ENCODE measurements at places on chromosomes 5 and 9. TPM values are rescaled to one million over a fixed set of nuclear protein-coding genes. Genes with fewer than 3 reads are reported as not detected.

DNA sequence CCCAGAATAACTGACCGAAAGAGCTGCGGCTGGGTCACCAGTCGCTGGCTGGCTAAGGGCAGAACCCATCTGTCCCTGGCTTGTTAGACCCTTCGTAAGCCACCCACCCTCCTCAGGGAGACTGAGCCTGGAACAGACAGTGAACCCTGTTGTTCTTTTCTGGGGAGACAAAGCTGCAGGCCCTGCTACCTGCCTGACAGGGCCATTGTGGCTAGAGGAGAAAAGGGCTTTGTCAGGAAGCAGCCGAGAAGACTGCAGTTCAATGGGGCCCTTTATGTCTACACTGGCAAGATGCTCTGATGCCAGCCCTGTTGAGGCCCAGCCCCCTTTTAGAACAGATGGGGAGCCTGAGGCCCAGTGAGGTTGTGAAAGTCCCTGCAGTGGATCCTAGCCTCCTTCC, 3.7 kb upstream of the NIPAL4 start:
- H3K27me3 ChIP-seq: peaks cover 12% of the 10 kb centered on the region
- H3K4me3 ChIP-seq: no peak overlapping the region
- H3K27ac ChIP-seq: no peak overlapping the region

GRCh38 chr9:117649126-117649525, 55.1 kb upstream of the TLR4 start:
- H3K27ac ChIP-seq: no peak overlapping the region
- H3K4me1 ChIP-seq: no peaks in the 10 kb centered on the region
- no peaks in the 10 kb centered on the region for H3K27me3 ChIP-seq
- no peak for DNase-seq
- H3K36me3 ChIP-seq: no peaks in the 10 kb centered on the region
- H3K4me3 ChIP-seq: no peak overlapping the region

GRCh38 chr9:112288029-112288428, 45.4 kb downstream of the PTBP3 start:
- H3K4me1 ChIP-seq: no peaks in the 10 kb centered on the region
- no peaks in the 10 kb centered on the region for H3K36me3 ChIP-seq
- DNase-seq: no peak
- H3K4me3 ChIP-seq: no peak overlapping the region

- no peak overlapping the region for H3K27ac ChIP-seq
- no peak overlapping the region for H3K4me3 ChIP-seq
- no peaks in the 10 kb centered on the region for H3K4me1 ChIP-seq
- no peaks in the 10 kb centered on the region for H3K36me3 ChIP-seq
- no peak for DNase-seq
Observed at GRCh38 chr5:145587308-145587672, 247.9 kb downstream of the PRELID2 start.

DNA sequence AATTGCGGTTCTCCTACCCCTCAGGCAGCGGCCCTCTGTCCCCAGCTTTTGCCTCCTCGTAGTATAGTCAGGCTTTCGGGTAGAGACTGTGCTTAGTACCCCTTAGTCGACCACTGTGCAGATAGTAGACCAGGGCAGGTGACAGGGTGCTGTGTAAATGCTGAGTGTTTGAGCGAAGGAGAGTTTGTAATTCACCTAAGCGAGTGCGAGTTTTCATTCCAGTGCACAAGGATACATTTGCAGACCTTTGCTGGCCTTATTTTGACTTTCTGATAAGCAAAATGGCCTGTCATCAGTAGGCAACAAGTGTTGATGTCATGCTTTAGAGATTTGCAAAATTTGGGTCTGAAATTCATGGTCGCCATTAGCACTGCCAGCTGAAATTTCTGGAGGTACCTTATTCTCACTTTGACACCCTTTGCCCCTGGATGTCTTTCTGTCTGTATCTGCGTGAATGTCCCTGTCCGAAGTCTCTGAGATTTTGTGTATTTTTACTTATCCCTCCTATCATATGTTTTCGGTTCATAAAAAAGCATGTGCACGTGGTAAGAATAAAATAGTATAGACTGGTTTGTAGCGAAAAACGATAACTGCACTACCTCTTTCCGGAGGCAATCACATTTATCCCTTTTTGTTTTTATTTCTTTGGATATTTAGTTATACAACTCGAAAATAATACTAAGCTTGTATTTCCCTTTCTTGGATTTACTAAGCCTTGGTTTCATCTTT, 1.9 kb downstream of the LMNB1 start:
- no peaks in the 10 kb centered on the region for H3K36me3 ChIP-seq
- H3K4me1 ChIP-seq: peaks cover 20% of the 10 kb centered on the region
- peak overlapping the region; percentile 96 for H3K27ac ChIP-seq
- no peak for DNase-seq
- H3K27me3 ChIP-seq: no peaks in the 10 kb centered on the region
- peak overlapping the region; percentile 97 for H3K4me3 ChIP-seq

DNA sequence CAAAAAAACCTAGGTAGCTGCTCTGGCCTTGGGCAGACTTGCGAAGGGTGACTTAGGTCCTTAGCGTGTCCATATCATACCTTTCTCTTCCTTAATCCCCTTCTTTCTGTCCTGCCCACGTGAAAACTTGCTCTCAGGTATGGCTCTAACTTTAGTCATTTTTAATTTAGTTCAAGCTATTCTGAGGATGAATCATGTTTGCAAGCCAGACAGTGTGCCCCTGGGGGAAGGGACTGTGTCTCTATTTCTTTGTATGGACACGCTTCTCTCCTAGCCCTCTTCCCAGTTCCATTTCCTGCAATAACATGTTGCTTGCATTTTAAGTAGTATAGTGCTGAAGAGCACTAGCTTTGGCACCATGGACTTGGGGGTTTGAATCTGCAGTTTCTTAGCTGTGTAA, 120.6 kb downstream of the PTTG1 start:
- H3K4me1 ChIP-seq: no peaks in the 10 kb centered on the region
- no peak overlapping the region for H3K27ac ChIP-seq
- no peak for DNase-seq
- no peaks in the 10 kb centered on the region for H3K36me3 ChIP-seq
- no peak overlapping the region for H3K4me3 ChIP-seq

Gene ZNG1C
- total RNA-seq: 31.2 TPM

DNA sequence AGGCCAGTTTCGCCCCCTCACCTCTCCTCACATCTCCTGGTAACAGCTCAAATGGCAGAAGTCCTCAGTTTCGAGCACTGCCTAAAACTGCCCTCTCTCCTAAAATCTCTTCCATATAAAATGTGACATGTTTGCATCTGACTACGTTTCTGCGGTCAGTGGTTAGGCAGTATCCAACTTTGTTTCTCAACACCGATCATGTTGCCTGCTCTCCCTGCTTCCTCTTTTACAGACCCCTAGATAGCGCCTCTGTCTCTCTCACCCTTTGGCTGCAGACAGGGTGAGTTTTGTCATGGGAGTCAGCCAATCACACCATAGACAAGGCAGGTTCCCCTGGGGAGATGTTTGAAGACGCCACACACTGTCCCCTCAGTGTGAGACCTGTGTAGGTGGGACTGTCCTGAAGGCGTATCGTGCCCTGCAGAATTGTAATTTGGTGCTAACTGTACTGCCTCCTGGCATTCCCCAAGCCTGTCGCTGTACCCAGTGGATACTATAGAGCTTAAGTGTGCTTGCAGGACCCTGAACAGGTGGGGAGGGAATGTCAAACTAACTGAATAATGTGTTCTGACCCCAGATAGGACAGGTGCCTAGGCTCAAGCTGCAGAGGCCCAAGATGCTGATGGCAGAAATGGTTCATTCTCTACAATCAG, 1.1 kb downstream of the HEXB start:
- H3K27ac ChIP-seq: peak overlapping the region; percentile 79
- peaks cover 21% of the 10 kb centered on the region for H3K4me1 ChIP-seq
- no peak for DNase-seq
- H3K27me3 ChIP-seq: no peaks in the 10 kb centered on the region
- peaks cover 3% of the 10 kb centered on the region for H3K36me3 ChIP-seq

GRCh38 chr5:21613971-21614488, 1239.1 kb downstream of the CDH12 start:
- no peaks in the 10 kb centered on the region for H3K4me1 ChIP-seq
- no peaks in the 10 kb centered on the region for H3K36me3 ChIP-seq
- H3K27me3 ChIP-seq: no peaks in the 10 kb centered on the region
- no peak overlapping the region for H3K27ac ChIP-seq
- DNase-seq: no peak
- no peak overlapping the region for H3K4me3 ChIP-seq

DNA sequence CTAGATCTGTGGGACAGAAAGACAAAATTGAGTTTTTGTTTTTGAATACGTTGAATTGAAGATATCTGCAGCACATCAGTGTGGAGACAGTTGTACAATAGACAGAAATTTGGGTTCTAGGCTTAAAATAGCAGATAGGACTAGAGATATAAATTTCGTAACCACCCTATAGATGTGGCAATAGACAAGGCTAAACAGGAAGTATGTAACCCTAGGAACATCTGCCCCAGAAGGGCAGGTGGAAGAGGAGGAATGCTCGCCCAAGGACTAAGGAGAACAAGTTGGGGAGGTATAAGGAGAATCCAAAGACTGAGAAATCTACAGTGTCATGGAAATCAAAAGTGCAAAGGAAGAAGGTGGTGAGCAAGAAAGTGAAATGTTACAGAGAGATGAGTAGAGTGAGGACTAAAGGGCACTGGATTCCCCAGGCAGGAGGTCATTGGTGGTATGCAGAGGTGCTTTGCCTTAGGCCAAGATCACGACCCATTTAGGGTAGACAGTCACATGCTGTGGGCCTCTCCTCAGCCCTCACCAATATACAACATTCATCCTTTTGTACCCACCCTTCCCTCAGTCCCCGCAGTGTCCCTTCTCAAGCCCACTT, 109.1 kb upstream of the ELL2 start:
- H3K4me1 ChIP-seq: no peaks in the 10 kb centered on the region
- DNase-seq: no peak
- no peak overlapping the region for H3K4me3 ChIP-seq

Gene FOXD4L5
- total RNA-seq: 0.09 TPM

Gene SPINK6
- total RNA-seq: not detected

Gene PROB1
- total RNA-seq: 6.7 TPM

DNA sequence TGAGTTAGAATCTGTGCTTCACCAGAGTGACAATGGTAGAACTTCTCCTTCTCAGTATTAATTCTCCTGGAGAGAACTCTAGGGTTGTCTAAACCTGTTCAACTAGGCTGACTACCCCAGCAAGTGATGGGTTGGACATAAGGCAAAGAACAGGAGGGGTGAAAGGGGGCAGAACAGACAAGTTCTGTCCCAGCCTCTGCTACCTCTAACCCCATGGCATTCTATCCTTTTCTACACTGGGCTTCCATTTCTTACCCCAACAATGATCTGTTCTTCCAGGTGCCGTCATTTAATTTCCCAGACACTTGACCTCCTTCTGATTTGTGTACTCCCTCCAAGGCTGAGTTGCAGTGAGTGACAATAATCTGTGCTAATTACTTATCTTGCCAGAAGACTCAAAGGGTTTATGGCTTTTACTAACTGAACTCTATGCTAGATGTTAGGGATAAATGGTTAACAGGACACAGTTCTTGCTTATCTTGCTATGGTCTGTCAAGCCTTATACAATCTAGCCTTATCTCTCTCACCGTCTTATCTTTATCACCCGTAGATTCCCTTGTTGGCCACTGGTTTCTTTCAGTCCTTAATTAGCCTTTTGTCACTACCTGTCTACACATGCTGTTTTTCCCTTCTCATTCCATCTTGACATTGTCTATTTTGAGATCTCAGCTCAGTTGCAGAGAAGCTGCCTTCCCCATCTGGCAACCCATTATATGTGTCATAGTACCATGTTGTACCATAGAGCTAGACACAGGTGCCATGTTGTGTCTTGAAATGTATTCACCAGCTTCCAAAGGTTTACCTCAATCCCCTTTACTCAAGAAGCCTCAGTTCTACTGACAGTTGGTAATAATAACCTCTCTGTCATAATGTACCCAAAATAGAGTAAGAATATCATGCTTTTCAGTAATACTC, 10.0 kb upstream of the MATR3 start:
- no peak overlapping the region for H3K27ac ChIP-seq
- no peak overlapping the region for H3K4me3 ChIP-seq
- peaks cover 14% of the 10 kb centered on the region for H3K36me3 ChIP-seq
- no peak for DNase-seq

DNA sequence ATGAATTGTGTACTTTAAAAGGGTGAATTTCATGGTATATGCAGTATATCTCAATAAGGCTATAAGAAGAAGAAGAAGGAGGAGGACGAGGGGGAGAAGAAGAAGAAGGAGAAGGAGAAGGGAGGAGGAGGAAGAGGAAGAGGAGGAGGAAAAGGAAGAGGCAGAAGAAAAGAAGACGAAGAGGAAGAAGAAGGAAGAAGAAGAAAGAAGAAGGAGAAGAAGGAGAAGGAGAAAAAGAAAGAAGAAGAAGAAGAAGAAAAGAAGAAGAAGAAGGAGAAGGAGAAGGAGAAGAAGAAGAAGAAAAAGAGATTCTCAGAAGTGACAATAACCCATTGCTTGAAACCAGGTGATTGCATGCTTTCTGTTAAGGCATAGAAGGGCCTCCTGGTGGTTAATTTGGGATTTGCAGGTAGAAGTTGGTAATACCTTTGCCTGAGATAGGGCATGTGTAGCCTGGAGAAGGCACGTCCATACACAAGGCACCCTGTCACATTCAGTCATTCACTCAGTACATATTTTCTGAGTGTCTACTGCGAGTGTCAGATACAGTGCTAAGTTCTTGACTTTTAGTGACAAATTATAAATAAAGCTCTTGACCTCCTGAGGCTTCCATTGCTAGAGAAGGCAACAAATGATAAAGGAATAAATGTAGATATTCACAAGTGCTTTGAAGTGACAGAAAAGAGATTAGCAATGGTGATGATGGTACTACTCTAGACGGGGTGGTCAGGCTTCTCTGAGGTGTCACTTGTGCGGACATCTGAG, 231.3 kb downstream of the NPR3 start:
- no peak for DNase-seq
- no peak overlapping the region for H3K4me3 ChIP-seq
- no peak overlapping the region for H3K27ac ChIP-seq

Gene SLC36A2
- total RNA-seq: not detected

Gene PCA3
- total RNA-seq: not detected

DNA sequence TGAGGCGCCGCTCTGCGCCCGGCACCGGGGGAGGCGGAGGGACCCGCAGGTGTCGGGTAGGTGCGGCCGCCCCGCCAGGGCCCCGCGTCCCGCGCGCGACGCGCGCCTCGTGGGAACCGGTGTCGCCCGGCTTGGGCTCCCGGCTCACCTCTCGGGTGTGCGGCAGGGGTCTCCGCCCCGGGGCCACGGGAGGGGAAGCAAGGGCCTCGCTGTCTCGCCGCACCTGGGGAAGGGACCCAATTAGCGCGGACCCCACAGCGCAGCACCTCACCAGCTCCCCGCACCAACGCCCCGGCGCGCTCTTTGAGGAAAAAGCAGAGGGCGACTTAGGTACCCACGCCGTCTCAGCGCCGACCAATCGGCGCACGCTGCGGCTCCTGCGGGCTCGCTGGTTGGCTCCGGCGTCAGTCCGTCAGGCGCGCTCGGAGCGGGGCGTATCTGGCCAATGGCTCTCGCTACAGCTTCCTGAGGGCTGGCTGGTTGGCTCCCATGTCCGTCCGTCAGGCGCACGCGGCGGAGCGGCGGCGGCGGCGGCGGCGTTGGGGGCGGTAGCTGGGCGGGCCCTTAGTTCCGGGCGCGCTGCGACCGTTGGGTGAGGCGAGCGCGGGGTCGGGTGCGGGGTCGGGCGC, at the start of gene TRAF2:
Gene TRAF2, plus strand, starts transcription at position 567 of the 629 bp plus-strand sequence. CDS start 12,225 bp downstream, outside the sequence.
- H3K36me3 ChIP-seq: no peaks in the 10 kb centered on the region
- H3K27ac ChIP-seq: peak within 1 kb of the TSS; percentile 79
- peaks cover 41% of the 10 kb centered on the region for H3K4me1 ChIP-seq
- H3K4me3 ChIP-seq: peak within 1 kb of the TSS; percentile 75

GRCh38 chr9:76255781-76256455, 138.3 kb downstream of the RFK start:
- no peaks in the 10 kb centered on the region for H3K27me3 ChIP-seq
- H3K4me1 ChIP-seq: no peaks in the 10 kb centered on the region
- DNase-seq: no peak
- H3K4me3 ChIP-seq: no peak overlapping the region
- H3K36me3 ChIP-seq: no peaks in the 10 kb centered on the region
